ENCODE measurements at places on chromosomes 7 and 10. TPM values are rescaled to one million over a fixed set of nuclear protein-coding genes. Genes with fewer than 3 reads are reported as not detected.

DNA sequence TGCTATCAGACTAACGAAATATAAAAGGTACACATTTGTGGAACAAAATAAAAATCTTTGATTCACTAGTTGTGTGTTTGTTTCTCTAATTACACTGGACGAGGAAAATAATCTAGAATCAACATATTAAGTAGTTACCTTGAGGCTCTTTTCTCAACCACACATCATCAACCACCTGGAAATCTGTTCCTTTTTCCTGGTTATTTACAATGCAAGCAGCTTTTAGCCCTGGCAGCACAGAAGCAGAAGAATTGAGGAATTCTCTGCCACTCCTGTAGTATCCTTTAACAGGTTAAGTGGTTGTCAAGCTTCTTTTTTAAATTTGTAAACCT, 23.7 kb downstream of the NUP42 start:
- no peak for DNase-seq

The COBL gene
- not detected for total RNA-seq

DNA sequence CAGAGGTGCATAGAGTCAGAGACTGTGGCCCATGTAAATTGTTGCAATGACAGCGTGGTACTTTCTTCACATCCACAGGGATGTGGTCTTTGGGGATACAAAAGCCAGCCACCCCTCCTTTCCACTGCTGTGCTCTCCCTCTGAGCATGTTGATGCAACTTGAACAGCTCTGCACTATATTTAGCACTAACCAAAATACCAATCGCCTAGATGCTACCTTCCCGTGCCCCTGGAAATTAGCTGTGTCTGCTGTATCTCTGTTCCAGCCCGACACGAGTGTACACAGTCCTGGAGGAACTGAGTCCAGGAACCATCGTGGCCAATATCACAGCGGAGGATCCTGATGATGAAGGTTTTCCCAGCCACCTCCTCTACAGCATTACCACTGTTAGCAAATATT, 38.1 kb downstream of the CDHR3 start:
- DNase-seq, result no peak

DNA sequence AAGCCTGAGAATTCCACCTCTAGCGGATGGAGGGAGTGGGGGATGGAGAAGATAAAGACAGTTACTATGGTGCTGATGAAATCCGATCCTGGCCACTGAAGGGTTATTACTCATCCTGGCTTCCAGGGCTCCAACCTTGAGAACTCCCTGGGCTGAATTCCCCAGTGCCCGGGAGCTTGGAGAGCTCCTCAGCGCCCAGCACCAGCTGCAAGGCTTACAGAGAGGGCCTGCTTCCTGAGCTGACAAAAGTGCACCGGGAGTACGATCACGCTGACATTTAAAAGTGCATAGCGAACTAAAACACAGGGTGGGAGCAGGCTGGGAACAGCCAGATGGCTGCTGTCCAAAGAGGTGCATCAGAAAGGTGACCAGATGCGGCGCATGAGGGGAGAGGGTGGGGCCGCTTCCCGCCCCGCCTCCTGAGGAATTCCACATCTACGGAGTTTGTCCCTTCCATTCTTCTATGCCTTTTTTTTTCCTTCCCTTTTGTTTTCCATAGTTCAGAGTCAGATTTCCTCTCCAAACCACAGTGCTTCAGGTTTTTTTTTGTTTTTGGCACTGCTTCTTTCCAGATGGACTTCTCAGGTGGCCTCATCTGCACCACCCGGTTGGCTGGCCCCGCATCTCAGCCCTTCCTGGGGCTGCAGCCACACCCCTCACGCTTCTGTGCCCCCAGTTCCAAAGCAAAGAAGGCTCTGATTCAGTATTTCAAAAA, 62.4 kb upstream of the MKRN1 start:
- no peak for DNase-seq

DNA sequence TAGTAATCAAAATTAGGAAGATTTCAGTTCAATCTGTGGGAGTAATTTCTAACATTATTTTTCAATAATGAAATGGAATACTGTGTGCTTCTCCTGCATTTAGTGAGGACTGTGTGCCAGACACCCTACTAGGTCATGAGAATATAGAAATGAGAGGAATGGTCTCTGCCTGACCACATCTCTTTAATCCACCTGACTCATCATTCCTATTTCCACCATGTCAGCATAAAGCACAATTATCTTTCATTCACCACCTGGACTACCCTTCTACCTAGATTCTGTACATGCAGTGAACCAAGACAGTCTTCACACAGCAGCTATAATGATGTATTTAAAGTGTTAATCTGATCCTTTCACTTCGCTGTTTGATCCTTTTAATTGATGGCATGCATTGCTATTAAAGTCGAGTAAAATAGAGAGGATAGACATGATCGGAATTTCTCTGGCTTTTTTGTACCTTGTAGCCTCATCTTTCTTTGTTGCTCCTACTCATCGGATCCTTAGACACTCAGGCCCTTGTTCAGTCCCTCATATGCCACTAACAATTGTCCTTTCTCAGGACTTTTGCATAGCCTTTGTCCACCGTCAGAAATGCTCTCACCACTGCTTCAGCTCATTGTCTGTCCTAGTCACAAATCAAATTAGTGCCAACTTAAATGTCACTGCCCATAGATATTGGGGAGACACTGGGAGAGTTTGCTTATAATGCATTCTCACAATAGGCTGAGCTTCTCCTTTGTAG, 1037.1 kb downstream of the REEP3 start:
- DNase-seq, result no peak

The IQUB gene
- total RNA-seq, result 0.07 TPM

GRCh38 chr10:91410638-91411371, 661 bp downstream of the HECTD2 start:
- DNase-seq, result peak; percentile 50

The C10orf143 gene
- 4.3 TPM for total RNA-seq

GRCh38 chr10:132107949-132108877, 42.5 kb downstream of the JAKMIP3 start:
- peak; percentile 19 for DNase-seq

DNA sequence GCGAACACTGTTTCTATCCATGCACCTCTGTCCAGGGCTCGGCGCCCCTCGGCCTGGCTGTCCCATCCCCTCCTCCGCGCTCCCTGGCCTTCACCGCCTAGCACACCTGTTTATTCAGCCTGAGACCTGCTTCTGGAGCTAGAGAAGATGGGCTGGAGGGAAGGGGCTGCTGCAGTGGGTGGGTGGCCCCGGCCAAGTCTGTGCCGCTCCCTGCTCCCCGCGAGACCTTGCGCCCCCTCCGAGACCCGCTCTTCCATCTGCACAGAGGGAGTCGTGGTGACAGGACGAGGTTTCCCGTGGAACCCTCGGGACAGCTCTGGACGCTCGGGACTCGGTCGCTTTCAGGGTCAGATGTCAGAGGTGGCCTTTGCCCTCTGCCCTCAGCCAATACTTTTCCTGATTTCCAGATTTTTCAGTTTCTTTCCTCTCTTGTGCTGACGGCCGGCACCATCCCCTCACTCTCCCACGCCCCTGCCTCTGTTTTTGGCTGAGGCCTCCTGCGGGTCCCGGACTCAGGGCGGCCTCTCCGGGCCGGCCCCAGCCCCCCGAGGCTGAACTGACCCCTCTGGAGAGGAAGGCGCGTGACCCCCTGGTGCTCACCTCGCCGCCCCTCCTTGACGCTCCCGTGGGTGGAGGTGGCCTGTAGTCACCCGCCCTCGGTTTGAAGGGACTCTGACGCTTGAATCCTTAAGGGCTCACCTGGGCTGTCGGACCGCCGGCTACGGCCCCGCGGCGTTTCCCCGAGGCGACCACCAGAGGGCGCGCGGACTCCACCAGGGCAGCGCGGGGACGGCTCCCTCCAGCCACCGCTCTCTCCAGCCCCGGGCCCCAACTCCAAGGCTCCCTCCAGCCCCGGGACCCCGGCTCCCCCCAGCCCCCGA, 15.6 kb downstream of the SHH start:
- DNase-seq, result peak; percentile 69

GRCh38 chr10:10327934-10328333, 689.7 kb upstream of the CELF2 start:
- DNase-seq, result no peak

The GPR26 gene
- not detected for total RNA-seq

The CYP2C18 gene
- total RNA-seq, result not detected

- no peak for DNase-seq
Measured at GRCh38 chr7:50389961-50390360, 60.2 kb downstream of the FIGNL1 start.

GRCh38 chr10:124691421-124692099, 52.6 kb downstream of the FAM53B start:
- no peak for DNase-seq

GRCh38 chr10:11699550-11700097, 42.6 kb upstream of the ECHDC3 start:
- DNase-seq, result no peak

The ZWINT gene
- 97.8 TPM for total RNA-seq

DNA sequence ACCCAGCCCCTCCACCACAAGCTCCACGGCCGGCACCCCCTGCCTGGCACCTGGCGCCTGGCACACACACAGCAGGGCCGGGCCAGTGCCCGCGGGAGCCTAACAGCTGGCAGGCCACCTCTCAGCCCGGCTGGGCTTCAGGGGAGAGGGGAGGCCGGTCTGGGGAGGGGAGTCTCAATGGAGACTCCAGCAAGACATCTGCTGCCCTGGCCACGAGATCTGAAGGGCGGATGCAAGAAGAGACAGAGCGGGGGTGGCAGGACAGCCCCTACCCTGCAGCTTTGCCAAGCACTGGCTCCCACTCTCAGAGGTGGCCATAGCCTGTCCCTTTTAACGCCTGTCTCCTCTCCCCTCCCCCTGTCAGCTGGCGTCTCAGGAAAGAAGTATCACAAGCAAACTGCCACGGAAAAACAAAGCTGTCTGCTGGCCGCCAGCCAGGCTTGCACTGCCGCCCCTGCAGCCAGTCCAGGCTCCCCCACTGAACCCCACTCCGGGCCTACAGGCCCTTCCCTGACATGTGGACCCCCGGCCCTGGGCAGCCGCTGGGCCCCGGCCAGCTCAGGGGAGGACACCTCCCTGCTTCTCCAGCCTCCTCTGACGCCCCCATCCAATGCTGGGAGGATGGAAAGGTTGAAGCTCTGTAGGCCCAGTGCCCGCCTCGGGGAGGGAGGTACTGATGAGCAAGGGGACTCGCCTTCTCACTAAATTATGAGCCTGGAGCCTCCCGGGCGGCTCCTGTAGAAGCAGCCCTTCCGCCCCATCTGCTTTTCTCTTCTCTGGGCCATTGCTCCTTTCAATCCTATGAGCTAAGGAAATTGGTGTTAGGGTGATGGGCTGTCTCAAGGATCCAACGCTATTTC, 178.4 kb downstream of the ARHGAP12 start:
- no peak for DNase-seq

GRCh38 chr7:127766831-127767459, 115.0 kb downstream of the SND1 start:
- DNase-seq, result no peak

- DNase-seq, result no peak
Measured at GRCh38 chr7:31444196-31444595, 69.7 kb upstream of the ITPRID1 start.

DNA sequence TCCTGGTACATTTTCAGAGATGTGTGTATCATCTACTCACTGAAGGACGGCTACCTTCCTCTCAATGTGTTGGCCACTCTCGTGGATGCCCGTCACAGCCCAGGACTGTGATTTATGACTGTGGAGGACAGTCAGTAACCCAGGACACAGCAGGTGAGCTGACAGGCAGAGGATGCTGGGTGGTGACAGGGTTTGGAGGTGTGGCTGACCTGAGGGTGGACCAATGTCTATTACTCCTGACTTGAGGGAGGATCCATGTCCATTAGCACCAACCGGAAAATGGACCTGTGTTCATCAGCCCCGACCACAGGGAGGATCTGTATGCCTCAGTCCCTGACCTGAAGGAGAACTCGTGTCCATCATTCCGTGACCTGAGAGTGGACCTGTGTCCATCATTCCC, 96.1 kb downstream of the ADCY1 start:
- DNase-seq, result peak; percentile 15

GRCh38 chr10:1776127-1776662, 38.9 kb upstream of the ADARB2 start:
- no peak for DNase-seq

DNA sequence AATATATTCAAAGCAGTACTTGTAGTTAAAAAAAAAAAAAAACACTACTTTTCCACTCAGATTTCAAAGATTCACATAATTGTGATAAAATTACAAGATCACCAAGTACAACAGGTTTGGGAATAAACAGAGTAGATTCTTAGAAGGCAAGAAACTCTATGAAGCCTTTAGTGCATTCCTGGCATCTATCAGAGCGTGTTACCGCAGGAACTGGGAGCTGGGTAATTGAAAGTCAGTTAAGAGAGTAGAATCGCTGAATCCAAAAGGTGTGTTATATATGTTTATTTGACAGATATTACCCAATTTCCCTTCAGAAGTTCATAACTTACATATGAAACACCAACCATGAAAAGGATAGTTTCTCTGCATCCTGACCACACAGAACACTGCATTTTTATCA, 159.2 kb upstream of the PLXNA4 start:
- no peak for DNase-seq

DNA sequence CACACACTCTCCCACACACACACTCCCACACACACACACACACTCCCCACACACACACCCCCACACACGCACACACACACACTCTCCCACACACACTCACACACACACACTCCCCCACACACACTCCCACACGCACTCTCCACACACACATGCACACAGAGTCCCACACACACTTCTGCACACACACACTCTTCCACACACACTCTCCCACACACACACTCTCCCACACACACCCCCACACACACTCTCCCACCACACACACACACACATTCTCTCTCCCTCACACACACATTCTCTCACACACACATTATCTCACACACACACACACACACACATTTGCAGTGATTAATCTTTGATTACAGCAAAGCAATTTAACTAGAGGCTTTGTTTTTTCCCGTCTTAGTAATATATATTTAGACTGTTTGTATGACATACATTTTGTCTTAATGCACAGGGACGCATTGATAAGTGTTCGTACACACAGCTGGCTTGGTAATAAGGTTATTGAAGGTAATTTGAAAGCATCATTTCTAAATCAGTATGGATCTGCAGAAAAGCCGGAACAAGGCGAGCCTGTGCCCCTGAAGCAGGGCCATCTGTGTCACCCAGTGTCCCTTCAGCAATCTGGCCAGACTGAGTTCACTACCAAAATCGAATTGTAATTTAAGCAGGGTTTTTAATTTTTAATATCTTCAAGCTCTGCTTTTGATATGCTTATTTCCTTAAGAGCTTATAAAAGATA, 69.9 kb upstream of the SH2B2 start:
- DNase-seq, result no peak

DNA sequence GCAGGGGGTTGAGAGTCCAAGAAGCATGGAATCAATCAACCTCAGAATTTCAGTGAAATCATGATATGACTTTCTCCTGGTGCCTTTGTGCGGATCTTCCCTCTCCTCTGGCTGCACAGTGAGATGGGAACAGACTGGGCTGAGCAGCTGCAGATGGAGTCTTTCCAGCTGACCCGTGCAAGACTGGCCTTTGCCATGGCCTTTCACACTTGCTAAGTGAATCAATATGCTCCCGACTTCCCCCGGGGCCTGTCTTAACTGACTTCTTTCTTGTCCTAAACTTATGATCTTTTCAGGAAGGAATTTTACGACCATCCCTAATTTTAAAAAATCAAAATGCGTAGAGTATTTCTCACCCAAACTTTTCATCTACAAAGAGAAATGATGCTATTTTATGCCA, 469.9 kb downstream of the GALNT17 start:
- no peak for DNase-seq

- no peak for DNase-seq
Measured at GRCh38 chr10:128086003-128086863, 40.0 kb downstream of the MKI67 start.

All from activated CD8-positive, alpha-beta memory T cell treated with anti-CD3 and anti-CD28 coated beads, Interleukin-2, amount 10 ng/mL, durations not matched to agents 7 days and 5 days (primary cell).